ENCODE measurements at places on chromosomes 16 and 17.

GRCh38 chr17:42748908-42749798 is 4.3 kb upstream of the EZH1 start:
- no peak for DNase-seq

GRCh38 chr17:41956522-41956921 is 10.1 kb upstream of the CNP start:
- no peak for DNase-seq

DNA sequence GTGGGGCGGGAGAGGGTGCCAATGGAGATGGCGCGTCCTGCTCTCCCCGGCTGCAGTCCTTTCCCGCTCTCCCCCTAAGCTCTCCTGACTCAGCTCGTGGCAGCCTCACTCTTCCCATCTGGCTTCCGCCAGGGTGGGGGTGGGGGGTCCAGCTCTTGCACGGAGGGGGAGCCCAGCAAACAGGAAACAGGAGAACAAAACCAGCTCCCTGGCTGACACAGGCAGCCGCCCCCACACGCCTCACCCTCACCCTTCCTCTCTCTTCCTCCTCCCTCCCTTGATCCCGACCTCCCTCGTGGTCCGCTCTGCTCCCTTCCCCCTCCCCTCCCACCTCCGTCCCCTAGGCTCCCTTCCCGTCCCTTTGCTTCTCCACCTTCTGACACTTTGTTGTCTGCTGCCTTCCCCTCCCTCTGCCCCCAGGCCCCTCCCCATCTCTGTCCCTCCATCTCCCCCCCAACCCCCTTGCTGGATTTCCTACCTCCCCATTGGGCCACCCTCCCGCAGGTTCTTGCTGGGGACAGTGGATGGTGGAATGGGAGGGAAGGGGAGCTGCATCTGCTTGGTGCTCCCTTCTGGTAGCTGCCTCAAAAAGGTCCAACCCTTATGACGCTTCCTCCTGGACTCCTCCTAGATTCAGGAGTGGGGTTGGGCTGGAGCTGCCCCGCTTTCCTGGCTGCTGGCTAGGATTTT is 23.7 kb downstream of the ARHGAP23 start:
- DNase-seq = no peak

DNA sequence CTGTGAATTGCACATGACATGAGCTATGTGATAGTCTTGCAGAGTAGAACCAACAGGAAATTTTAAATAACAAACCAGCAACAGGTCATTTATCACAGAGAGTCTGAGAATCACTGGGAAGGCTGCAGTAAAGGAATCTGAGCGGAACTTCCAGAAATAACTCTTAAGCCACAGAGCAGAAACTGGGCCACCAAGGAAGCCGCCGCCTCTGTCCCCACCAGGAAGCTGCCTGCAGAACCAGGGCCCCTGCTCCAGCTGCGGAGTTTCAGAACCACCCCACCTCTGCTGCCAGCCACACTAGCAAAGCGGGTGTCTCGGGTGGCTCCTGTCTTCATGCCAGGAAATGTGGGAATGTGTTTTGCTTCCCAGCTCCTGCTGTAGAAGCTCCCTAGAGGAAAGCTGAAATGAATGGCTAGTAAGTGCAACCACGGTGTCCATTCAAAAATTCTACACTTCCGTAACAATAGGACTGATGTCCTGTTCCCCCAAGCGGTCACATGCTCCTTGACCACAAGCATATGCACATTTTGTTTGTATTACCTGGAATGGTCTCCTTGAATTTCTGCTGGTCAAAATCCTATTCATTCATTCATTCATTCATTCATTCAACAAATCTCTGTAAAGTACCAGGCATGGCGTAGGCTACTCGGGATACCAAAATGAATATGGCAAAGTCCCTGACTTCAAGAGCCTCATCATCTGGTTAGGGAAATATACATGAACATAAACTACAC is 7.7 kb upstream of the ITPRIPL2 start:
- no peak for DNase-seq

- no peak for DNase-seq
Observed at GRCh38 chr17:78822552-78822951, 18.1 kb downstream of the USP36 start.

DNA sequence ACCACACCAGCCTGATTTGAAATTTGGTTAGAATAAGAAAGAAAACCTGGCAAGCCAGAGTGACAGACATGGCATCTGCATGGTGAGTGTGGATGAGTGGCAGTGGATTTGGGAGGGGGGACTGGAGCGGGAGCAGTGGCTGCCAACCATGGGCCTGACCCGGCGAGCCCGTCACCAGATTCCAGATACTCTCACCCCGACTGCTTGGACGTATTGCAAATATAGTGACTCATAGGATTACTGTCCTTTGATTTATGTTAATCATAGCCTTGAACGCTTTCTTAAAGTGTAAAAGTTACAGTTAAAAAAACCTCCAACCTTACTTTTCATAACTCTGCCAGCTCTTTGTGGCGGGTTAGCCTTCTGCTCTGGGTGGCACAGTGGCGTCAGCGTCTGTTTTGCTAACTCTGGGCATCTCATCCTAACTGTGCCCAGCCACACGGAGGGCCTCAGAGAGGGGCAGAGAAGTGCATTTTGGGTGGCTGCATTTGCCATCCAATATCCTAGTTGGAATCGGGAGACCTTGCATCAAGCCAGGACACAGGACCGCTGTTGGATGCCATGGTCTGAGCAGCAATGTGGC is 26.8 kb upstream of the FOXK2 start:
- DNase-seq = no peak

GRCh38 chr16:11136600-11136999 is 119.4 kb downstream of the SOCS1 start:
- no peak for DNase-seq

- DNase-seq = no peak
Observed at GRCh38 chr16:48479329-48479728, 94.1 kb upstream of the SIAH1 start.

- DNase-seq = no peak
Observed at GRCh38 chr16:83619381-83620150, 188.2 kb upstream of the HSBP1 start.

DNA sequence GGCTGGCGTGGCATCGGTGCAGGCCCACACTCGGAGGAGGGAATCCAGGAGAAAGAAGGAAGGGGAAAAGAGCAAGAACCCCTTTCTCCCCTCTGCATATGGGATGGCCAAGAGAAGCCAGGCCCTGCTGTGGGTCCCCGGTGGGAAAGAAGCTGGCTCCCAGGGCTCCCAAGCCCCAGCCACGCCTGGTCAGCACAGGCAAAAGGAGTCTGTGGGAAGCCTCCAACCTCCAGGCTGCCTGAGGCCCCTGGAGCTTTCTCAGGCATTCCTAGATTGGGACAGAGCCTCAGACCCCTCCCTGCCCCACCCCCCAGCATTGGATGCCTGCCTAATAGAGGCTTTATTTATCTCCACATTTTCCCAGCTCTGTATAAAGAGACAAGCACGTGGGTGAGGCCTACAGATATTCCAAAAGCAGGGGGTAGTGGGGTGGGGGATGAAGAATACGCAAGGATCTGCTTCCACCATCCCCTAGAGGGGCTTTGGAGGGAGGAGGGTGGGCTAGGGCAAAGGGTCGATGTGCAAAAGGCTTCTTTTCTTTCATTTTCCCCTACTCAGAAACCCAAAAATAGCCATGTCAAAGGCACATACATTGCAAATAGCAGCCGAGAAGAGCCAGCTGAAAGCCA is 56.4 kb downstream of the MPRIP start:
- no peak for DNase-seq

DNA sequence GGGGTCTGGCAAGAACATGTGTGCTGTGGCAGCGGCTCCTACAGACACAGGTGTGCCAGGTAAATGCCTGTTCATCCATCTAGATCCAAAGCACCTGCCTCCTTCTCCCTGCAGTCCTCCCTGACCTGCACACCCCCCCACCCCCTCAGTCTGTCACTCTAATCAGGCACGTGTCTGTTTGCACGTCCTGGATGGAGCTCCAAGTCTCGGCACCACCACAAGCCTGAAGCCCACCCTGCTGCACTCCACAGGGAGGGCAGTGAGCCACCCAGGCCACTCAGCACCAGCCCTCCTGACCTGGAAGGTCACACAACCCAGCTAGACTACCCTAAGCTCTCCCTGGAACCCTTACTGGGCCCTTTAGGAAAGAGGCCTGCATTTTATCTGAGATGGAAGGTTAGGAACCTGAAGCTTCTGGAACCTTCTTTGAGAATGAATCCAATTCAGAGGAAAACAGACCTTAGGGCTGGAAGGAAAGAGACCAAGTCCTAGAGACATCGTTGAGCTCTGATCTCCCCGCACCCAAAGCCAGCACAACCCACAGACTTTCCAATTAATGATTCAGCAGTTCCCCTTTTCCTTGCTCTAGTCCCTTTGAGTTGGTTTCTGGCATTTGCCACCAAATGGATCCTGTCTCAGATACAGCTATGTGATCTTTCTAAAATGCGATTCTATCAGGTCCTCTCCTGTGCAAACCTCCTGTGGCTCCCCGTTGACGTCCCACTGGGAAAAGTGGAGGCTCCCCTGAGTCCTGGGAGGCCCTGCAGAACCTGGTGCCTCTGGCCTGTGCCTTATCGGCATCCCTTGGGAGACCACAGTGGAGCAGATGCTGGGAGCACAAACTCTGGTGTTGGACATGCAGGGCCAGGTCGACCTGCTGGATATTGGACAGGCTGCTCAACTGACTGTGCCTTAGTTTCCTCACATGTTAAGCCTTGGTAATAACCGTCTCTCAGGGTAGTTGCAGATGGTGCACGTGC is 67.9 kb downstream of the PRMT7 start:
- no peak for DNase-seq

DNA sequence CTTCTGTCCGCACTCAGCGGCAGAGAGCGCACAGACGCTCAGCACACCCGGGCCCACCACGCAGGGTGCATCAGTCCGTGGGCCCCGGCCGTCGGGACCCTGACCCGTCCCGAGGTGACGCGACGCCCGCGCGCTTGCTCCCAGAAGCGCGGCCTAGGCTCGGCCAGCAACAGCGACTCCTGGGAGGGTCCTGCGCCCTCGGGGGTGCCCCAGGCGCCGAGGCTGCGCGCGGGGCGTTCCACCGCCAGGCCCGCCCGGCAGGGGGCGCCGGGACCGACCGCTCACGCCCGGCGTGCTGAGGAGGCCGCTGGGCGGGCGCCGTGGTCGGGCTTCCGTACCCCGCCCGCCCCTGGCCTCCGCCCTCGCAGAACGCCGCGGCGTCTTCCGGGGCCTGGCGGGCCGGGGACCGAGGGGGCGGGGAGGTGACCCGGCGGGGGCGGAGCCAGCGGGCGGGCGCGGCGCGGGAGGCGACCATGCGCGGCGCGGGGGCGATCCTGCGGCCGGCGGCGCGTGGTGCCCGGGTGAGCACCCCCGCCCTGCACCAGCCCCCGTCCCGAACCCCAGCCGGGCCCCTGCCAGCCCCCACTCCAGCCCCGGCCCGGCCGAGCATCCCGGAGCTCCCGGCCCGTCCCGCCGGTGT is at the start of gene CISD3:
Gene CISD3 (plus strand): TSS at position 456 of the 640 bp plus-strand sequence. CDS start 18 bp downstream, at position 474.
- DNase-seq = no peak
